NCI-H1105 treated with DMSO at 0.1 percent for 48 hours (cell line): ENCODE measurements at places on chromosomes 12 and 14.

- no peak for DNase-seq
Measured at GRCh38 chr14:90388437-90388836, 8.4 kb upstream of the CALM1 start.

- DNase-seq, result no peak
Measured at GRCh38 chr14:101723061-101723595, 38.4 kb upstream of the PPP2R5C start.

GRCh38 chr12:13230500-13230899, 34.0 kb downstream of the EMP1 start:
- no peak for DNase-seq

GRCh38 chr12:2697057-2697800, 97.5 kb upstream of the FKBP4 start:
- no peak for DNase-seq

DNA sequence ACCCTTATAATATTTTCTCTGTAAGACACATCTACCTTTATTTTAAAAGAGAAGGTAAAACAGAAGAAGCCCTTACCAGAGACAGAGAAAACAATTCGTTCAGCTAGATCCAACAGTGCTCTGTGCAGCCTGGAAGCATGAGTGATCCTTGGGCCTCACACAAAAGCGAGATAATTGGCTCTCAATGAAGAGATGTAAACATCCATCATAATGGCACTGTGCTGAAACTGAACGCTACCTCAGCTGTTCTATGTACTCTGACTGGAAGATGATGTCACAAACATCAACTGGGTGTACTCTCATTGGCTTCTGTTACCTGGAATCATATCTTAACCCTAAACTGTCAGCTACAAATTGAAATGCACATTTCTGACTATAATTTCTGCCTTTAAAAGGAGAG, at the start of gene MGAT4C:
Gene MGAT4C, minus strand, starts transcription at position 229 of the 400 bp plus-strand sequence.
- peak; percentile 99 for DNase-seq
